Activated gamma-delta T cell treated with Interleukin-2 at 50 U/mL for 16 hours (primary cell): ENCODE measurements at places on chromosomes 2 and 18.

GRCh38 chr18:8296886-8297616 is 312.2 kb upstream of the RAB12 start:
- no peak for DNase-seq

GRCh38 chr18:70337139-70337972 is 48.5 kb downstream of the SOCS6 start:
- DNase-seq, result no peak

GRCh38 chr2:206217743-206218142 is 56.7 kb upstream of the ZDBF2 start:
- DNase-seq, result no peak

DNA sequence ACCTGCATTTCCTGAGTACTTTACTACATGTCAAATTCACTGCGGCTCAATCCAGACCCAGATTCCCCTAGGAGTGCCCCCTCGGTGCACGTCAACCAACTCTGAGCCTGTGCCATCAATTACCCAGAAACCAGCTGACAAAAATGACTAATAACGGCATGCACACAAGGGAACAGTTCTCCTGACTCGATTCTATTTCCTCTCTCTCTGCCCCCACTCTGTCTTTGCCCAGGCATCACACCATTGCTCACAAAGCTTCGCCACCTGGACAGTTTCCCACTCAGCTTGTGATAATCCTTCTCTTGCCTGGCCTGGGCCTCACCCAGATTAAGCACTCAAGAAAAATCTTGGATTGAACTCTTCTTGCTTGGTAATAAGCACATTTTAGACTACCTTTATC is 115.3 kb upstream of the NDUFV2 start:
- no peak for DNase-seq

- no peak for DNase-seq
Measured at GRCh38 chr2:136122661-136123060, 4.7 kb upstream of the CXCR4 start.

DNA sequence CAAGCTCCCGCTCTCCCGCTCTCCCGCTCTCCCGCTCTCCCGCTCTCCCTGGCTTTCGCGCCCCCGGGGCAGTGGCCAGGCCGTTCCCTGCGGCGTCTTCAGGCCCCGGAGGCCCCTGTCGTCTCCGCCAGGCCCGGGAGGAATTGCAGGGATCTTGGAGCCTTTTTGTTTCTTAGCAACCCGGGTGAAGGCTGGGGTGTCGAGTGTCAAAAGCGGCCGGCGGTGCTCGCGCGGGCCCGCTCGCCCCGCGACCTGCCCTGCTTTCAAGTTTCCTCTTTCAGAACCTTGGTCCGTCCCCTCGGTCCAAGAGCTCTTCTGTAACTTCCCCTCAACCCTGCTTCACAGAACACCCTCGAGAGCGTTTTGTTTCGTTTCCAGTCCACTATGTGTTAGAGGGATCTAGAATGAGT is 1.4 kb downstream of the RNF138 start:
- DNase-seq, result peak; percentile 24

DNA sequence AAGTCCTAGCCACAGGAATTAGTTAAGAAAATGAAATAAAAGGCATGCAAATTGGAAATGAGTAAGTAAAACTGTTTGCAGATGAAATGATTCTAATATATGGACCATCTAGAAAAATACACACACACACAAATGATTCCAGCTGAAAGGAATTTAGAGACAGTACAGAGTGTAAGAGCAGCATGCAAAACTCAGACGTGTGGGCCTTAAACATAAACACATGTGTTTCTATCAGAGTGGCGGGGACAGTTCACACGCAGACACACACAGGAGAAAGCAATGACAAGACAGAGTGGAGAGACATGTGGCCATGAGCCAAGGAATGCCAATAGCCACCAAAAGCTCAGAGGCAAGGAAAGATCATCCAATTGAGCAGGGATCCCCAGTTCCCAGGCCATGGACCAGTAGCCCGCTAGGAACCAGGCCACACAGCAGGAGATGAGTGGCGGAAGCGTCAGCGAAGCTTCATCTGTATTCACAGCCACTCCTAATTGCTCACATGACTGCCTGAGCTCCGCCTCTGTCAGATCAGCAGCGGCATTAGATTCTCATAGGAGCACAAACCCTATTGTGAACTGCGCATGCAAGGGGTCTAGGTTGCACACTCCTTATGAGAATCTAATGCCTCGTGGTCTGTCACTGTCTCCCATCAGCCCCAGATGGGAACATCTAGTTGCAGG is 155.4 kb downstream of the ARL4C start:
- DNase-seq, result no peak

GRCh38 chr2:142582317-142582716 is 295.1 kb upstream of the KYNU start:
- no peak for DNase-seq

GRCh38 chr18:79199691-79200374 is 130.6 kb downstream of the ATP9B start:
- peak; percentile 24 for DNase-seq

DNA sequence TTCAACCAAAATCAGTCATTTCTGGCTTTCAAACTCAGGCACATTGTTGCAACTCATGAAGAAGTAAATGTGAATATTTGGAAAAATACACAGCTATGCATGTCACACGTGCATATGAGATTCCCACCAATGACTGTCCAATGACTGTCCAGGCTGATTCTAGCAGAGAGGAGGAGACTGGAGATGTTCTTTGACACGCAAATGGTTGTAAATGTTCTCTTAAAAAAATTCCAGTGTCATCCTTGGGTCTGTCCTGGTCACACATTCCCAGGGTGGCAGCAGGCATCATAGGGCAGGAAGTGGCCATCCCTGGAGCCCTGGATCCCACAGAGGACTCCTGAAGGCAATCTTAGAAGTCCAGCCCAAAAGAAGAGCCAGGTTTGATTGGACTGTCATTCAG is 40.9 kb downstream of the TWIST2 start:
- no peak for DNase-seq

GRCh38 chr2:150133623-150134022 is 353.8 kb downstream of the RND3 start:
- DNase-seq, result no peak

DNA sequence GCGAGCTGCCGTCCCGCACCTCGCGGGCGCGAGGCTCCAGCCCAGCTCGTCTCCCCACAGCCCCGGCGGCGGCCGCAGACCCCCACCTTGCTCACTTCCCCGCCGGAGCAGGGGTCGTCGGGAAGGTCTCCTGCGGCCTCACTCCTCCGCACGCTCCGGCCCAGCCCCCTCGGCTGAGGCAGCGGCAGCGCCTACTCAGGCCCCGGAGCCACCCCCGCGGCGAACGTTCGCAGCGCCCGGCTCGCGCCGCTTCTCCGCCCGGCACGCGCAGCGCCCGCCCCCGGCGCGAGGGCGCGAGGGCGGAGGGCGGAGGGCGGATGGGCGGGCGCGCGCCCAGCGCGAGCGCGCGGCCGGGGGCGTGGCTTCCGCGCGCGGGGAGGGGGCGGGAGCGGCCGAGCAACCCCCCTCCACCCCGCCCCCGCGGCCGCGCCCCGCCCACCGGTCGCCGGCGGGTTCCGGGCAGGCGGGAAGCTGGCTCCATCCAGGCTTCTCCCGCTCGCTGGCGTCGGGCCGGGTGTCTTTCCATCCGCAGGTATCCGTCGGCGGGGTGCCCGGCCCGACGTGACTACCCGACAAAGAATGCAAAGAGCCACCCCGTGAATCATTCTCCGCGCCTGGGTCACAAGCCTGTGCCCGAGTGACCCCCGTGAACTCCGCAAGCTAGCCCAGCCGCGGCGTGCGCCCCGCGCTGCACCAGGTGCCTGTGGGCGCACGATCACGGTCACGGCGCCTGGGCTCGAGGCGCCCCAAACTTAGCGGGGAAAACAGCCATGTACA is at the start of gene DTNB:
TSS of gene DTNB (minus strand) at position 278 of the 777 bp plus-strand sequence. CDS start 20,917 bp downstream, outside the sequence.
- DNase-seq, result peak; percentile 70

DNA sequence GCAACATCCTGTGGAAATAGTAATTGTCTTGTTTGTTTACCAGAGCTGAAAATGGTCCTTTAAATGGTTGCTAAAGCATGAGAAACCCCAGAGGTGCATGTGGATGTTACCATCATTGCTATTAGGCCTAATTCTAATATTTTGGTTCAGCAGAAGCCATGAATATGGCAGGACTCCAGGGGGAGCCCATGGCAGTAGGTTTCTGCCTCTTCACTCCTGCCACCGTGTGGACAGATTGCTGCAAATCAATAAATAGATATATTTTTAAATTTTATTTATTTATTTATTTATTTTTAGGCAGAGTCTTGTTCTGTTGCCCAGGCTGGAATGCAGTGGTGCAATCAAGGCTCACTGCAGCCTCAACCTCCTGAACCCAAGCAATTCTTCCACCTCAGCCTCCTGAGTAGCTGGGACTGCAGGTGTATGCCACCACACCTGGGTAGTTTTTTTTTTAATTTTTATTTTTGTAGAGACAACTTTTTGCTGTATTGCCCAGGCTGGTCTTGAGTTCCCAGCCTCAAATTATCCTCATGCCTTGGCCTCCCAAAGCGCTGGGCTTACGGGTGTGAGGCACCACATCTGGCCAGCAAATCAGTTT is 54.9 kb upstream of the CAPN13 start:
- peak; percentile 12 for DNase-seq
